ENCODE measurements at places on chromosomes 6 and 20. TPM values are rescaled to one million over a fixed set of nuclear protein-coding genes. Genes with fewer than 3 reads are reported as not detected.
A peak's percentile ranks its signal among the peaks of the same experiment; 100 is the strongest.

Gene ANGPT4
- total RNA-seq: 1.2 TPM

Gene PRL
- not detected for total RNA-seq

GRCh38 chr20:36866681-36867495 is 9.1 kb upstream of the TLDC2 start:
- no peaks in the 10 kb centered on the region for H3K36me3 ChIP-seq
- no peaks in the 10 kb centered on the region for H3K4me1 ChIP-seq
- H3K27ac ChIP-seq: peak overlapping the region; percentile 43
- H3K4me3 ChIP-seq: no peak overlapping the region

DNA sequence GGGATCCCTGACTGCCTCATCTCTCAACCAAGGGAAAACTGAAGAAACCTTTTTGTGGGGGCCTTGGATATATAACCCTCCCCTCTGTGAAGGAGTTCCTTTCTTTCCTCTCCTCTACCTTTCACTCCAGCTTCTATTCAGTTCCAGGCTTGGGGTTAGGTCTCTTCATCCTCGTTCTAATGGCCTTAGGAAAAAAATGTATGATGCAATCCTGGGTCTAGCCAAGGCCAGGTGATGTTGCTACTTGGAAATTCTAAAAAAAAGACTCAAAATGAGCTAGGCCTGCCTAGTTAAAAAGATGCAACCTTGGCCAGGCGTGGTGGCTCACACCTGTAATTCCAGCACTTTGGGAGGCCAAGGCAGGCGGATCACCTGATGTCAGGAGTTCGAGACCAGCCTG is 7.6 kb downstream of the ABCC10 start:
- H3K36me3 ChIP-seq: no peaks in the 10 kb centered on the region
- no peaks in the 10 kb centered on the region for H3K27me3 ChIP-seq
- H3K4me1 ChIP-seq: peaks cover 20% of the 10 kb centered on the region
- H3K4me3 ChIP-seq: no peak overlapping the region
- no peak overlapping the region for H3K27ac ChIP-seq

DNA sequence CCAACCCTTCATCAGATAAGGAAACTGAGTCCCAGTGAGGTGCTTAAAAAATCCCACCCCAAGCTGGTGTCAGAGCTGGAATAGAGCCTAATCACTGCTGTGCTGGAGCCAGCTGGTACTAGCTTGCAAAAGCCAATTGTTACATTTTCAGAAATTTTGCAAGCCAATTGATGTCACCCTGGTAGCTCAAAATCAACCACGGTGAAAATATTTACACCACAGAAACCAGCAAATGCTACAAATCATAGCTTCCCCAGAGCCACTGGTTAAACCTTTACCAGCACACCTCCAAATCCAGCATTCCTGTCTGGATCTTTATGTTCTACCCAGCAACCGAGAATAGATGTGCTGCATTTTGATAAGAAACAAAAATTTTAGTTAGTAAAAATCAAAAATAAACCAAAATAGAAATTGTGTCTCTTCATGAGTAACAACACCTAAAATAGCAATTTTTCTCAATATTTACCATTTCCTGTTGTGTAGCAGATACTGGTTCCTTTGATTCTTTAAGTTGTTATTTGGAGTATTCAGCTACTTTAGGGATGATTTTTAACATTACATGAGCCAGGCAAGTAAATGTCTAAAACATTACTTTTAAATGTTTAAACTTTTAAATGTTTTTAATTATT is 7.2 kb upstream of the LCA5 start:
- H3K27ac ChIP-seq: peak overlapping the region; percentile 40
- no peak for DNase-seq
- no peaks in the 10 kb centered on the region for H3K4me1 ChIP-seq

DNA sequence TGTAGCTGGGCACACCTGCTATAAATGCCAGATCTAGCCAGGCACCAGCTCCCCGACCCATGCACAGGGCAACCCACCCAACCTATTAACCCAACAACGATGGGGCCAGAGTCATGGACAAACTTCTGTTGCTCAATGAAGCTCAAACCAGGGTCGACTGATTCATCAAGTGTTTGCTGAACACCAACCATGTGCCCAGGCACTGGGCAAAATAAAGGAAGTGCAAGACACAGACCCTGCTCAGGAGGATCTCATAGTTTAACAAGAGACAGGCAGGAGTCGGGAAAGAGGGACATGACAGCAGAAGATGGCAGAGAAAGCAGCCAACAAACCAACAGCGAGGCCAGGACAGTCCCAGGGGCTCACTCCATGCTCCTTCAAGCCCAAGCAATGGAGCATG is 18.8 kb downstream of the KCNK5 start:
- H3K27ac ChIP-seq: peak overlapping the region; percentile 70
- peaks cover 88% of the 10 kb centered on the region for H3K4me1 ChIP-seq
- no peak overlapping the region for H3K4me3 ChIP-seq
- no peak for DNase-seq
- no peaks in the 10 kb centered on the region for H3K36me3 ChIP-seq
- H3K27me3 ChIP-seq: no peaks in the 10 kb centered on the region

- H3K27me3 ChIP-seq: no peaks in the 10 kb centered on the region
- DNase-seq: no peak
- no peak overlapping the region for H3K27ac ChIP-seq
- peaks cover 25% of the 10 kb centered on the region for H3K36me3 ChIP-seq
- H3K4me1 ChIP-seq: peaks cover 32% of the 10 kb centered on the region
- H3K4me3 ChIP-seq: no peak overlapping the region
These were observed 9.8 kb upstream of the MAPK13 start for GRCh38 chr6:36120539-36120938.

GRCh38 chr6:80544976-80545722 is 438.7 kb downstream of the BCKDHB start:
- H3K27me3 ChIP-seq: no peaks in the 10 kb centered on the region
- no peak overlapping the region for H3K4me3 ChIP-seq
- no peak for DNase-seq
- peaks cover 12% of the 10 kb centered on the region for H3K4me1 ChIP-seq

DNA sequence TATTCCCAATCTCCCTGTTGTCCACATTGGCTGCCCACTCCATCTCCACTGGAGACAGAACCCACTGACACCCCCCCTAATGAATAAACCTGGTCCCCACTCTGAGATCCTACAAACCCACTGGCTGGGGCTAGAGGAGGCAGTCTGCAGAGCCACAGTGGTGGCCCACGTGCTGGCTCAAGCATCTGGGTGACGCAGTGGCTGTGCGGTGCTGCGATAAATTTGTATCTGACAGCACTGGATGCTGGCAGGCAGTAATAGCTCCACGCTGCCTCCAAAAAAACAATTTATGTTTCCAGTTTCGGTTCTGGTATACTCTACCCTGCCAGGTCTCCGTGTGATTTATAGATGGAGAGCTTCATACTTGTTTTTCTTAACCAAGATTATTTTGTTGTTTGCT is 87.1 kb upstream of the SYNDIG1 start:
- no peaks in the 10 kb centered on the region for H3K27me3 ChIP-seq
- H3K4me1 ChIP-seq: no peaks in the 10 kb centered on the region
- no peak overlapping the region for H3K4me3 ChIP-seq
- H3K27ac ChIP-seq: no peak overlapping the region
